Right renal cortex interstitium (tissue), 3 donors: ENCODE measurements at places on chromosomes 2 and 18. TPM values are rescaled to one million over a fixed set of nuclear protein-coding genes. Genes with fewer than 3 reads are reported as not detected.

DNA sequence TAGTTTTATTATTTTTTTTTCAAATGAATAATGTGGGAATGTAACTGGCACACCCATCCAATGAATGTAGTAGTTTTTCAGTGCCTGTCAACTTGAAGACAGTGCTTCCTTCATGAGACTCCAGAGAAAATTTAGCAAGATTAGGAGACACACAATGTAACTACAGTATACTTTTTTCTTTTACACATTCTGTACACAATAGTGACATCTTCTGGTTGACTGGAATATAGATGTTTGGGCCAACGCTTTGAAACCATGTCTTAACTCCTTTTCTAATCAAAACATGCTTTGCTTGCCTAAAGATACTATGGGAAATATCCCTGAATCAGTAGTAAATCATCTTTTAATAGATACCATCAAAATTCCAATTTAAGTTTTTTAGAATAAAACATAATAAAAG is 229.5 kb upstream of the ZC3H15 start:
- peak; percentile 20 for DNase-seq

DNA sequence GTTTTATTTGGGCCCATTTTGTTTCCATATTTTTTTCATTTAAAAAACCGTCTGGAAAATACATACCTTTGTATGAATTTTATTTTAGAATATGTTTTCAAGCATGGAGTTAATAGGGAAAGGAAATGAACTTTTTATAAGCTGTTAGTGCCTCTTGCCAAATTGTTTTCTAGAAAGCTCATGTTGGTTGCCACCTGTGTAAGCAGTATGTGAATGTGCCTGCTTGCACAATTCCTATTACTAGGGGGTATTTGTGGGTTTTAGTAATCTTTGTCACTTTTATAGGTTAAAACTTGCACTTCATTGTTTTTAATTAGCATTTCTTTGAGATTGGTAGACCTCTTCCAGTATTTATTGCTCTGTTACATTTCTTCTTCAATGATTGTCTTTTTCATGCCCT is 107.3 kb downstream of the TANC1 start:
- DNase-seq: no peak

UPP2 gene
- polyA plus RNA-seq: 12.3 TPM

RAX gene
- polyA plus RNA-seq: not detected

BBS5 gene
- polyA plus RNA-seq: 10.3 TPM
